ENCODE measurements at places on chromosomes 11 and 22.

- DNase-seq, result no peak
These were observed 18.1 kb upstream of the LUZP2 start for GRCh38 chr11:24478718-24479117.

GRCh38 chr11:27052668-27053067, 12.1 kb downstream of the BBOX1 start:
- DNase-seq, result no peak

DNA sequence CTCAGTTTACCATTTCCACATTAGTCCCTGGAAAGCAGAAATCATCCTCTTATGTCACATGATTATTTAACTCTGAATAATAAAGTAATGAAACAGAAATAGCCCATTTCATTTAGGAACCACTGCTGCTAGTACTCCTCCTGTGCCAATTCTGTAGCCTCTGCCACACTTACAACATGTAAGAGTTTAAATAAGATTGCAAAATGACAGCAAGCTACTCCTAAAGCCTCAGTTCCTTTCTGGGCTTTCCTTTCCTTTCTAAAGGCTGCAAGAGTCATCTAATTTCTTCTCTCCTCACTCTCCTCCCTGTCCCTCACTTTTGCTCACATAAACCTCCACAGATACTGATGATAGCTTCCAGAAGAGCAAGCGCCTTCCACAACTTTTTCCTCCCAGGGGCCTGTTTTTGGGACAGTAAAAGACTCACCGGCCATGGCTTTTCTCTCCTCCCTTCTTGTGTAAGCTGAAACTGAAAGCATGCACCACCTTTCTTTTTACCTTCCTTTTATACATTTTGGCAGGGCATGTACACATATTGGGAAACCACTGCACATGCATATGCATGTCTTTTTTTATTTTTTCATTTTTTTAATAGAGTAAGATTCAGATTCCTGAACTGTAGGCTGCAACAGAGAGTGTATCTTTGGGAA, 38.5 kb downstream of the CARD18 start:
- no peak for DNase-seq

DNA sequence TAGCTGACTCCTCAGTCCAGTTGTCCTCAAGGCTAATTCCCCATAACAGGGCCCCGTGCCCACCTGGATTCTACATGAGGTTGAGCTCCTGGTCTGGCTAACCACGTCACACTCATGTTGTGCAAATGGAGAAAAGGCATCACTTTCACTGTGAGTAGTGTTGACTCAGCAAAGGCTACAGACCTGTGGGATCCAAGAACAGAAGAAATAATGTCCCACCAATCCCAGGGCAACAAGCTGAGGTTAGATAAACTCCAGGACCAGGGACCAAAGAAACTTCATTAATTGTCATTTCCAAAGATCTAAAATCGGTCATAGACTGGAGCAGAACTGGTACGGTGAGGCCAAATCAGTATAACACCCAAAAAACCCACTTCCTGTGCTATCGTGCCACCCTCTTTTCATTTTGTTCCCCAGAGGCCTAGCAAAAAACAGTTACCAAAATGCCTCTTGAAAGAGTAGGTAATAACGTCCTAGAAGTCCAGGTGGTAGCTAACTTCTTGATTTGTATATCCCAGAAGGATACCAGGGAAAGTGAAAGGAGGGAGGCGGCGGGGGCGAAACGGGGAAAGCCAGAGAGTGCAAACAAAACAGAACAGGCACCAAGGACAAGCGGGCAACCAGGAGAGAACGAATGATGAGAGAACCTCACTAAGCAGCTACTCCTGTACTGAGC, 1.4 kb downstream of the PCSK7 start:
- DNase-seq, result peak; percentile 43

DNA sequence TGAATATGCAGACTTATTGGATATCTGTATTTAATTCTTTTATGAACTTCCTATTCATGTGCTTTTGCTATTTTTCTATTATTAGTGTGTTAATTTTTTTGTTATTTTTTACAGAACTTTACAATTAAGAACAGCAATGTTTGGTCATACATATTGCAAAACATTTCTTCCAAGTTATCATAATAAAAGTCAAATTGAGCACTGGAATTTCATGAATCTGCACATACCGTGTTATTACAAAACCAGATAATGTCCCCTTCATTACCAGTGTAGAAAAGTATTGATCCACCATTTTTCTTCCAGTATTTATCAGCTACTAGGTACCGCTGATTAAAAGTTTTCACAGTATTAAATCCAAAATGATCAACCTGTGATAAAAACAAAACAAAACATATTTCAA, 40.5 kb downstream of the PRCP start:
- DNase-seq, result no peak

- DNase-seq, result no peak
These were observed 77.2 kb downstream of the FLI1 start for GRCh38 chr11:128771102-128771501.

DNA sequence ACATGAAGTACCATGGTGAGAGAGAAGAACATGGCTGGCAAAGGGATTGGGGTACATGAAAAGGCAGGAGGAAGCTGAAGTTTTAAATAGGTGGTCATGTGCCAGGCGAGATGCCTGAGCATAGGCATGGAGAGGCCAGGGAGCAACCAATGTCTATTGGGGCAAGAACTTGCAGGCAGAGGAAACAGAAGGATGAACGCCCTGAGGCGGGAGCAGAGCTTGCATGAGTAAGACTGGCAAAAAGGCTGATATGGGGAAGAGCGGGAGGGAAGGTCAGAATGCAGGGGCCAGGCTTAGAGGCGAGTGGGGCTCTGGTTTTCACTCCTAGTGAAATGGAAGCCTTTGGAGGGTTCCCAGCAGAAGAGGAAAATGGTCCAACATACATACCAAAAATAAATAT, 52.5 kb upstream of the VSTM5 start:
- no peak for DNase-seq
